Suppressor macrophage treated with lipopolysaccharide for 1 hour (primary cell): ENCODE measurements at places on chromosomes 4 and X.
A peak's percentile ranks its signal among the peaks of the same experiment; 100 is the strongest.

DNA sequence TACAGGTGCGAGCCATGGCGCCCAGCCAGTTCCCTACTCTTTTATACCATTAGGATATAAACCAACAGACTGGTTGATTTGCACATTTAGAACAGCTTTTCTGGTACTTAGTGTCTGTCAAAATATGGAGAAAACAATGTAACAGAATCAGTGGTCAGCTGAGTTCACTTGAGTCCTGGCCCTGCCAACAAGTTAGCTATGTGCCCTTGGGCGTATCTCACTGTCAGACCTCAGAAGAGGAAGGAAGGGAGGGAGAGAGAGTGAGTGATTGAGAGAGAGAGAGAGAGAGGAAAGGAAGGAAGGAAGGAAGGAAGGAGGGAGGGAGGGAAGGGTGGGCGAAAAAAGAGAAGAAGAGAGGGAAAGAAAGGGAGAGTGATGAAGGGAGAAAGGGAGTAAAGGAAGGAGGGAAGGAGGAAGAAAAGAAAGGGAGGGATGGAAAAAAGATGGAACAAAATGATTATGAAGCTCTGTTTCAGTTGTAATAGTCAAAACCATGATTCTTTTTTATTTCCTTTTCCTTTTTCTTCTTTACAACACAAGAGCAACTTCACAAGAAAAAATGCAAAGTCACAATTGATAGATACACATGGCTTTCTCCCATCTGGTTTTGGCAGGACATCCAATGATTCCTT lies 55.7 kb upstream of the PDGFRA start:
- no peak for DNase-seq

GRCh38 chr4:162921178-162921785 lies 245.4 kb downstream of the NAF1 start:
- DNase-seq: no peak

DNA sequence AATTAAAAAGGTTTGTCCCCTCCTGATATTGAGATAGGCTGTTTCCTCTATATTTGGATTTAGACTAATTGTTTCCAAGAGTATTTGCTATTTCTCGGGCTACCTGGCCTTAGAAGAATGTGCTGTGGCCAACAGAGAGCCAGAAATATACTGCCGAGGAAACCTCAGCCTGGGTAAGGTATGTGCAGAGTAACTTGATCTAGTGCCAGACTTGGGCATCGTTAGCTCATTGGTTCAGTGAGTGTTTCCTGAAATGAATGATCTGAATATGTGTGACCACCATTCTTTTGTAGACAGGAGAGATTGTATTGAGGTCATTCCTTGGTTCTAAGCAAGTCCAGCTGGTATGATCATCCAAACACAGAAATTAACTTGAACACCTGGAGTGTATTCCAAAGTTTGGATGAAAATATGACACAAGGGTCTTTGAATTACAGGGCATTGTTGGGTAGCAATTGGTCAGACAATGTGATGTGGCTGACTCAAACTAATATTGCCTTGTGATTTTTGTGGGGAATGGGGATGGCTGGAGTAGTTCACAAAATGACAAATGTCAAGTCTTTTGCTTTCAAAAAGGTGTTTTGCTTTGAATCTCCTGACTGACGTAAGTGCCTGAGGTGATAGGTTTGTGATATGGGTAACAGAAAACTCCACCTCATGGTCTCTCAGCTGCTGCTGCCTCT lies 100.2 kb upstream of the CXCL13 start:
- no peak for DNase-seq

GRCh38 chrX:49838374-49838773 lies 9.3 kb downstream of the PAGE4 start:
- DNase-seq: peak; percentile 39
